ENCODE measurements at places on chromosomes 2 and 18. TPM values are rescaled to one million over a fixed set of nuclear protein-coding genes. Genes with fewer than 3 reads are reported as not detected.

CDCA7 gene
- total RNA-seq: 10.0 TPM

MAP3K19 gene
- not detected for total RNA-seq

TRIM43 gene
- total RNA-seq: not detected

DNA sequence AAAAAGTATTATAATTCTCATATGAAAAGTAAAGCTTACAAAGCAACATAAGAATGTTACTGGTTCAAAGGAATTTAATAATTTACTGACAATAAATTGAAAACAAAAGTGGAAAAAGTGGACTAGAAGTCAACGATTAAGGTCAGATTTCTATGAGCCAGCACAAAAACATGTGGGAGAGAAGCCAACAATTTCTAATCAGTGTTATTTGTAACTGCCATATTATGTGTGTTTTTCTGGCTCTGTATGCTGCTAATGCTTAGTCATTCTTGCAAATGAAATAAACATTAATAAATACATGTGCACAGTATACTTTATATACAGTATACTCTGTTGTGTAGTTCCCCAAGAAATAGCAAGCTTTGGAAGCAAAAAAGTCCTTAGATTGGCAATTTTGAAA lies 301.3 kb upstream of the RGPD4 start:
- no peaks in the 10 kb centered on the region for H3K27me3 ChIP-seq
- no peak overlapping the region for H3K4me3 ChIP-seq
- H3K4me1 ChIP-seq: no peaks in the 10 kb centered on the region
- H3K36me3 ChIP-seq: no peaks in the 10 kb centered on the region

- peak within 1 kb of the TSS; percentile 88 for H3K27ac ChIP-seq
- no peaks in the 10 kb centered on the region for H3K36me3 ChIP-seq
- DNase-seq: peak; percentile 26
- no peaks in the 10 kb centered on the region for H3K27me3 ChIP-seq
Measured at GRCh38 chr2:190343536-190344275, at the start of gene INPP1. INPP1 (plus strand) TSS chr2:190343589; CDS start chr2:190360103, 16,514 bp downstream.

DNA sequence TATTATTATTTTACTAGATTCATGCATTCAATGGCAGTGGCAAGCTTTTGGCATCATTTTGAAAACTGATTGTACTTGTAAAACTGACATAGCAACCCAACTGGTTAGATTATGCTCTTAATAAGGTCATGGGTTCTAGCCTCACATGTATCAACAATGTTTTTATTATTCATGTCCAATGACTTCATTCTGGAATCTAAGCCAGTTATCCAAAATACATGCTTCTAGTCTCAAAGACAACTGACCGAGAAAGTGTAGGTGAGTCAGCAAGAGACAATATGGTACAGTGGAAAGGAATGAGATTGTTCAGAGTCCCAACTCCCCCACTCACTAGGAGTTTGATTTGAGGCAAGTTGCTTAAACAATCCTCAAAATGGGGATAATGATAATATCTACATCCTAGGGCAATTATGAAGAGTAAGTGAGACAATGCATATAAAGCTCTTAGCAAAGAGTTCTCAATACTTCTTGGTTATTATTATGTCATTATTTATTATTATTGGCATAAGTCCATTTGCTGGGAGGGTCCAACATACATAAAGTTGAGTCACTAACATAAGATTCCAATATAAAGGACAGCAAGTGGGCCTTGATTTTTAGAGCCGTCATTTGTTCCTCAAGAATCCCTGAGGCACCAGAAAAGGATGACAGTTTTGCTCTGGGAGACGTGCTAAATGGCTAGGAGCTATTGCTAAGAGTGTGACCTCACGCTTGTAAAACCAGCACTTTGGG lies 99.4 kb downstream of the NEB start:
- no peak for DNase-seq
- H3K4me1 ChIP-seq: peaks cover 26% of the 10 kb centered on the region
- H3K27ac ChIP-seq: no peak overlapping the region
- H3K27me3 ChIP-seq: no peaks in the 10 kb centered on the region
- no peaks in the 10 kb centered on the region for H3K36me3 ChIP-seq
- H3K4me3 ChIP-seq: no peak overlapping the region

SERPINB2 gene
- total RNA-seq: 0.45 TPM

GRCh38 chr2:98637401-98638147 lies 29.2 kb downstream of the UNC50 start:
- H3K4me3 ChIP-seq: peak overlapping the region; percentile 73
- H3K27me3 ChIP-seq: no peaks in the 10 kb centered on the region
- H3K36me3 ChIP-seq: peaks cover 12% of the 10 kb centered on the region
- peak overlapping the region; percentile 87 for H3K27ac ChIP-seq

GRCh38 chr18:73981796-73982195 lies 165.8 kb downstream of the FBXO15 start:
- no peak for DNase-seq
- H3K27ac ChIP-seq: no peak overlapping the region

MEP1B gene
- not detected for total RNA-seq

GRCh38 chr2:85061896-85062295 lies 71.3 kb upstream of the TCF7L1 start:
- peaks cover 26% of the 10 kb centered on the region for H3K27me3 ChIP-seq
- no peak for DNase-seq
- no peak overlapping the region for H3K4me3 ChIP-seq
- H3K36me3 ChIP-seq: peaks cover 2% of the 10 kb centered on the region
- peaks cover 3% of the 10 kb centered on the region for H3K4me1 ChIP-seq
- H3K27ac ChIP-seq: no peak overlapping the region

Data from T-helper 17 cell (primary cell).